ENCODE measurements at places on chromosomes 16 and 17.

- DNase-seq: peak; percentile 76
Measured at GRCh38 chr17:58338841-58339754, 10.5 kb upstream of the TSPOAP1 start.

DNA sequence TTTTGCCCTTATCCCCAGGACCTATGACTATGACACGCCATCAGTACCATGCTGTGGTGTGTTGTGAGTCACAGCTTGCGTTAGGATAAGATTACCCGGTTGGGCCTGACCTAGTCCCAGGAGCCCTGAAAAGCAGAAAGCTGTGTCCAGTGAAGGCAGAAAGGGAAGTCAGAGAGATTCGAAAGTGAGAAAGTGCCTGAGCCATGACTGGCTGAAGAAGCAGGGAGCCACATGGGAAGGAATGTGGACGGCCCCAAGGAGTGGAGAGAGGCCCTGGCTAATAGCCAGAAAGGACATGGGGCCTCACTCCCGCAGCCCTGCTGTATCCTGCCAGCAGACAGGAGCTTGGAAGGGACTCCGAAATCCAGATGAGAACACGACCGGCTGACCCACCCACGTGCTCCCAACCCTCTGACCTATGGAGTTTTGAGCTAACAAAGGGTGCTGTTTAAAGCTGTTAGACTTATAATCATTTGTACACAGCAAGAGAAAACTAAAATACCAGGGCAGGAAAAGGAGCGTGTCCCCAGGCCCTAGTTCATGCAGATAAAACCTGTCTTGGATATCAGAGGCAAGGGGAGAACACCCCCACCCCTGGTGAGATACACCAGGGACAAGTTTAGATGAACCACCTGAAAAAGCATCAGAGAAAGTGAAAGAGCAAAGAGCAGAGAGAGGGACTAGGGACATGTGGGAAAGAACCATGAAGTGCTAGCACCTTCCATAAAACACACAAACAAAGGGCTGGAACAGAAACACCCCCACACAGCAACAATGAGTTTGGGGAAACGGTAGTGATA lies 115.3 kb downstream of the SLC39A11 start:
- DNase-seq: no peak

- DNase-seq: no peak
Measured at GRCh38 chr17:62666061-62666800, 38.8 kb downstream of the MRC2 start.

DNA sequence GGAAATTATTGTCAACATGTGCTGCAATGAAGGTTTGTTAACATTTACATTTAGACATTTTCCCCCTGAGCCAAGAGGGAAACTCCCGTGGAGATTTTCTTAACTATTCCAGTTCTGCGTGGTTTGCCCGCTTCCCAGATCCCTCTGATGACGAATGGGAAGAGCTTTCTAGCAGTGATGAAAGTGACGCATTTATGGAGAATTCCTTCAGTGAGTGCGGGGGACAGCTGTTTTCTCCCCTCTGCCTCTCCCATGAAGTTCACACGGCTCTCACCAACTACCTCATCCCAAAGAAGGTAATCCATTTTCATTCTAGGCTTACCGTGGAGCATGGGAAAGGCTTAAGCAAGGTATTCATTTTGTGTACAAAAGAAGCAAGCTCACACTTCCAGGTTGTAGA lies 18.2 kb downstream of the HEATR3 start:
- DNase-seq: no peak

DNA sequence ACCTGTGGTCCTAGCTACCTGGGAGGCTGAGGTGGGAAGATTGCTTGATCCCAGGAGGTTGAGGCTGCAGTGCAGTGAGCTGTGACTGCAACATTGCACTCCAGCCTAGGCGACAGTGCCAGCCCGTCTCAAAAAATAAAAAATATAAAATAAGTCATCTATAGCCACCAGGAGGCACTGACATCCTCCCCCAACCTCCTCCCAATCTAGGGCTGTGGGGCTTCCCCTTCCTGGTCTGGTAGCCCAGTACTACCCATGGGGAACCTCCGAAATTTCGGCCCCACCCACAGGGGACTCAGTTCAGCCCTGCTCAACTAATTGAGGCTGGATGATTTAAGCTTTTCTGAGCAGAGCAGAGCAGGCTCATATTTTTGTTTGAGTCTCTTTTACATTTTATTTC lies 3.2 kb downstream of the ZSCAN10 start:
- peak; percentile 50 for DNase-seq

GRCh38 chr17:45038728-45039634 lies 12.5 kb downstream of the DCAKD start:
- DNase-seq: no peak

DNA sequence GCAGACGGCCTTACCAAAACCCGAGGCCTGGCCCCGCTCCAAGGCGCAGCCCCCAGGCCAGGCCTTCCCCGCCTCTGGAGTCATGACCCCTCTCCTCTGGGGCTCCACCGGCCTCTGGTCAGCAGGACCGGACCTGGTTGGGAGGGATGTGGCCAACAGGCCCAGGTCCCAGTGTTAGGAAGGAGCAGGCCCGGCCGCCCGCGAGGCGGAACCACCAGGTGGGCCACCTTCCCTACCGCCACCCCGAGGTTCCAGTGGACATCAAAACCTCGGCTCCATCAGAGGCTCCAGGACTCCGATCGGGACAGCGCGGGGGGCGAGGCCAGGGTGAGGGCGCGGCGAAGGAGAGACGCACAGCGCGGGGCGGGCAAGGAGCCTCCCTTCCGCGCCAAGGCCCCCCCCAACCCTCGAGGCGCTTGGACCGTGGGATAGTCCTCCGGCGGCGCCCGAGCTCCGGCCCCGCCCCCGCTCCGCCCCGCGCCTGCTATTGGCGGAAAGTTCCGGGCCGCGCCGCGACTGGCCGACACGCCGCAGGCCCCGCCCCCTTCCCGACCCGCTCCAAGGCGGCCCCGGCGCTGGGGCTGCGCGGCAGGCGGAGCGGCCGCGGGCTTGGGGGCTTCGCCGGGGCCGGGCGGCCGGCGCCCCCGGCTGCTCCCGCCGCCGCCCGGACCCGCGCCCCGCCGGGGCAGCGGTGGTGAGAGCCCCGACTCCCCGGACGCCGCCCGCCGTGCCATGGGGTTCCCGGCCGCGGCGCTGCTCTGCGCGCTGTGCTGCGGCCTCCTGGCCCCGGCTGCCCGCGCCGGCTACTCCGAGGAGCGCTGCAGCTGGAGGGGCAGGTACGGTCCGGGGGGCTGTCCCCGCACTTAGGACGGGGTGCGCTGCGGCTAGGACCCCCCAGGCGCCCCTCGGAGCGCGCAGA lies at the start of gene METRN:
Gene METRN, plus strand, starts transcription at position 561 of the 919 bp plus-strand sequence. Its CDS starts 172 bp downstream, at position 733.
- DNase-seq: peak; percentile 92

Data from stimulated activated CD4-positive, alpha-beta T cell treated with anti-CD3 and anti-CD28 coated beads, Interleukin-2, amount 100 ng/mL, for 48 hours (primary cell).